ENCODE measurements at places on chromosomes 4 and X. TPM values are rescaled to one million over a fixed set of nuclear protein-coding genes. Genes with fewer than 3 reads are reported as not detected.
A peak's percentile ranks its signal among the peaks of the same experiment; 100 is the strongest.

PCDH19 gene
- total RNA-seq = not detected

TKTL1 gene
- 0.18 TPM for total RNA-seq

HPGD gene
- total RNA-seq = 1.4 TPM

F8A3 gene
- 11.2 TPM for total RNA-seq

DNA sequence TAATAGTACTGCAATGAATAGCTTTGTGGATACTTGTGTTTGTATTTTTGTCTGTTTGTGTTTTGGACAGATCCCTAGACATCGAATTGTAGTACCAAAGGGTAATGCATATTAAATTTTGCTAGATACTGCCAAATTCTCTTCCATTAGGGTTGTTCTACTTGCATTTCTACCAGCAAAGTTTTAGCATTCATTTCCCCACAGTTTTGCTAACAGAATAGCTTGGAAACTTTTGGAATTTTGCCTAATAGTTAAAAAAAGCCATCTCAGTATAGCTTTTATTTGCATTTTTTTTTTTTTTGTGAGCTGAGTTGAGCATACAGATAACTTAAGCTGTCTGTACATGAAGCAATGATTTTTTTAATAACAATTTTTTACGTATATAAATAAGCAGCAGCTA lies 1084.9 kb downstream of the ADGRL3 start:
- no peak for DNase-seq

DNA sequence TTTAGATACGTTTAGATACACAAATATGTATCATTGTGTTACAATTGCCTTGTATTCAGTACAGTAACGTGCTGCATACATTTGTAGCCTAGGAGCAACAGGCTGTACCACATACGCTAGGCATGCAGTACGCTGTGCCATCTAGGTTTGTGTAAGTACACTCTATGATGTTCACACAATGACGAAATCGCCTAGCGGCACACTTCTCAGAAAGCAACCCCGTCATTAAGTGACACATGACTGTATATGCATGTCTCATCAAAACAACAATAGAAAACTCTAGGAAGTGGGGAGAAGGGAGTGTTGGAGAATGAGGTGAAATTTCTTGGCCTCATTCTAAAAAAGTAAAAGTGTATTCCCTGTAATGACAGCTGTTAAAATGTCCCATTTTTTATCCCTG lies 32.7 kb downstream of the CCDC149 start:
- DNase-seq = no peak

DNA sequence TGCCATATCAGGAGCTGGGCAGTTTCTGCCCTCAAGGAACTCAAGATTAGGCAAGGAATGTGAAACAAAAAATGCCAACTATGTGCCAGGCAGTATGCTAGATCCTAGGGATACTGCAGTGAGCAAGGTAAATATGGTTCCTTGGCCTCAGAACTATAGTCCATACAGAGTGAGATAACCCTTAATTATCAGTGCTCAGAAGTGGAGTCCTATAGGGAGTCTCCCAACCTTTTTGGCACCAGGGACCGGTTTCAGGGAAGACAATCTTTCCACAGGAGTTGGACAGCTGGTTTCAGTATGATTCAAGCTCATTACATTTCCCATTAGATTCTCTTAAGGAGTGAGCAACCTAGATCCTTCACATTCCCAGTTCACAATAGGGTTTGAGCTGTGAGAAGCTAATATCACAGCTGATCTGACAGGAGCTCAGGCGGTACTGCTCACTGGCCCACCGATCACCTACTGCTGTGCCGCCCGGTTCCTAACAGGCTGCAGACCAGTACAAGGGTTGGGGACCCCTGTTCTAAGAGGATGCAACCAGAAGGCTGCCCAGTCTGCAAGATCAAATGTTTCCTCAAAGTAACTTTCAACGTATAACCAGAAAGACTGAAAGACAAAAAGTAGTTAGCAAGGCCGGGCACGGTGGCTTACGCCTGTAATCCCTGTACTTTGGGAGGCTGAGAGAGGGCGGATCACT lies 1.7 kb upstream of the SRP72 start:
- DNase-seq = no peak

DNA sequence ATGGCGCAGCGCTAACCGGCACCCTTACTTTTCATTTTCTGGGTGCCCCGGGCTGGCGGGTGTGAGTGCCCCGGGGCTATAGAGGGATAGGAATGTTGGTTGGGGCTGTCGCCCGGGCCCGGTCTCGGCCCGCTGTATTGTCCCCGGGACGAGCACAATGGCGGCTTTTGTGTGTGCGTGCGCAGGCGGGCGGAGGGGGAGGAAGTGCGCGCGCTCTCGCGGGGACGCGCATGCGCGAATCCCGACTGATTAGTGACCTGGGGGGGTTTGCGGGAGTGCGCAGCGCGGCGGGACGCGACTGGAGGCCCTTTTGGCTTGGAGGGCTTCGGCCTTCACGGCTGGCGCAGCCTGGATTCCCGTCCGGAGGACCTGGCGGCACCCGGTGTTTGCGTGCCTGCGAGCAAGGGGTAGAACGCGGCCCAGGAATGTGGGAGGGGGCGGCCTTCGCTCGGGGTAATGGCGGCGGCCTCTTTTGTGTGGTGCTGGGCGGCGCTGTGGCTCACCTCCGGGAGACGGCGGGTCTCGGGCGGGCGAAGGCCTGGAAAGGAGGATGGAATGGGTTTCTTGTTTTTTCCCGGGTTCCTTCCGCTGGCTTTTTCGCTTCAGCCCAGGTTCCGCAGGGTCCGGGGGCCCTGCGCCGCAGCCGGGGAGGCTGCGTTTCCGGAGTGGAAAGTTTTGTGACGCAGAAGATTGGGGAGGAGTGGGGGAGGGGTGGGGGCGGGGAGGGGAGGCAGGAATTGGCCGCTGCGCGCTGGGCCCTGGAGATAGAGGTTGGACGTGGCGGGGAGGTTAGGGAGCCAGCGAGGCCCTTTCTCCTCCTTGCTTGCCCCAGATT lies 618 bp downstream of the DDX3X start:
- DNase-seq = peak; percentile 90

- DNase-seq = no peak
Measured at GRCh38 chr4:62940229-62940628, 1469.0 kb downstream of the TECRL start.

DNA sequence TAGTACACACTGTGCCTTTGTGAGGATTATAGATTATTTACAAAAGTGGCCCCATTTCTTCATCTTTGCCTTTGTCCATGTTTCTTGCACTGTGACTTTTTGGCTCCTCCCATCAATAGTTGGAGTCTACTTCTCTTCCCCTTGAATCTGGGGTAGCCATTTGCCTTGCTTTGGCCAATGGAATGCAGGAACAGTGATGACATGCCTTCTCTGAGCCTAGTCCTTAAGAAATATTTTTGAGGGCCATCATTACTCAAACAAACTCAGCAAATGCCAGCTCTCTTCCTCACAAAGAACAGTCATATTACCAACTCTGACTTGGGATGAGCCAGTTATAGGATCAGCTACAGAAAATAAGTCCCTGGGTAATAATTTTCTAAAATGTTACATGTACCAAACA lies 189.6 kb downstream of the FRMPD4 start:
- no peak for DNase-seq

GRCh38 chr4:60992037-60992436 lies 208.1 kb upstream of the ADGRL3 start:
- no peak for DNase-seq
